ENCODE measurements at places on chromosomes 2 and 18.

GRCh38 chr2:37201208-37201607 lies 4.9 kb downstream of the CEBPZOS start:
- DNase-seq: no peak

DNA sequence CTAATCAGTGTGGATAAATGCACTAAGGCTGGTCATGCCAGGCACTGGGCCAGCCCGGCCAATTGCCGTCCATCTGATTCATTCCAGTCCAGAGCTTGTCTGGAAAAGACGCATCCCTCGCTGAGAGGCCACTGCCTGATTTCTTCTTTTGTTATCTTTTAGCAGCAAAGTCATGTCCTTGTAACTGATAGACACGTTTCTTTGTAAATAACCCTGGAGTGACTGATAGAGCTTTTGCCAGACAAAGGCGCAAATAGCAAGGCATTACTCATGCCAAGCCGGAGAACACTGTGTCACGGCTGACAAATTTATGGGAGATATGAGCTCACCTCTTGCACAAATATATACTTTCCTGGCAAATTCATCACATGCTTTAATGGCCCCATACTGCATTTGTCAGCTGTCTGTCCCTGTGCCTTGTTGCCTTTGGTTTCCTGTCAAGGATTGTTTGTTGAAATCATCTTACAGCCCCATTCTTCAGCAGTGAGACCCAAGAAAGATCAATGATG lies 164.4 kb downstream of the ETAA1 start:
- no peak for DNase-seq

DNA sequence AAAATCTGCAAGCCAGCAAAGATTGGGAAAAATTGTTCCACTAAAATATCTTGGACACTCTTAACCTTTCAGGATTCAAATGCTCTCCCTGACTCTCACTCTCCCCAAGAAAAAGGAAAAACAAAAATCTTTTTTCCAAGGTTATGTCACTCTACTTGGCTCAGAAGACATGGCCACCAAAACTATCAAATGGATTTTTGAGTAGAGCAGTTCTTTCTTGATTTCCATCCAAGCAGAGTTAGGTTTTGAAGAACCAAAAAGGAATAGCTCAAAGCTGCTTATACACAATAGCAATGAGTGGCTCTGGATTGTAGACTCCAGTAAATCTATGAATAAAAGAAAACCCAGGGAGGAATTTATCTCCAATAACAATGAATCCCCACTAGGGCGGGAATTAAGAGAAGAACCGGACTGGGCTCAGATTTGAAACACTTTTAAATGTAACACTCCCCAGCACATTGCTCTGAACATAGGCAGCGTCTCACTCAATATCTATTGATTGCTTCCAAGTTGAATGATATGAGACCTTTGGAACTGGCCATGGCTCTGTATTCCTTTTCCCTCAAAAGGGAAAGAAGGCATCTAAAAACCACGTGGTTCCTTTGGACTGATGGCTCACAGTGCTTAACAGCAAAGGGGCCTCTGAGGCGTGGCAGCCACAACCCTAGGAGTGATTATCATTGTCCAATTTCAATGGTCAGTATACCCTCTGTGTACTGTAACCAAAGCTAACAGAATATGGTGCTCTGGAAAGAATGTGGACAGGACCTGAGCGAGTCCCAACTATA lies 68.3 kb downstream of the SPRED2 start:
- no peak for DNase-seq

- no peak for DNase-seq
Observed at GRCh38 chr2:230170532-230170931, 49.3 kb downstream of the SP110 start.

- DNase-seq: no peak
Observed at GRCh38 chr18:23721696-23722480, 32.6 kb downstream of the LAMA3 start.

- no peak for DNase-seq
Observed at GRCh38 chr2:174344716-174345461, 10.1 kb downstream of the SP9 start.

GRCh38 chr2:46296216-46296839 lies 879 bp upstream of the EPAS1 start:
- DNase-seq: no peak

- DNase-seq: no peak
Observed at GRCh38 chr18:62614494-62614893, 91.7 kb downstream of the ZCCHC2 start.

DNA sequence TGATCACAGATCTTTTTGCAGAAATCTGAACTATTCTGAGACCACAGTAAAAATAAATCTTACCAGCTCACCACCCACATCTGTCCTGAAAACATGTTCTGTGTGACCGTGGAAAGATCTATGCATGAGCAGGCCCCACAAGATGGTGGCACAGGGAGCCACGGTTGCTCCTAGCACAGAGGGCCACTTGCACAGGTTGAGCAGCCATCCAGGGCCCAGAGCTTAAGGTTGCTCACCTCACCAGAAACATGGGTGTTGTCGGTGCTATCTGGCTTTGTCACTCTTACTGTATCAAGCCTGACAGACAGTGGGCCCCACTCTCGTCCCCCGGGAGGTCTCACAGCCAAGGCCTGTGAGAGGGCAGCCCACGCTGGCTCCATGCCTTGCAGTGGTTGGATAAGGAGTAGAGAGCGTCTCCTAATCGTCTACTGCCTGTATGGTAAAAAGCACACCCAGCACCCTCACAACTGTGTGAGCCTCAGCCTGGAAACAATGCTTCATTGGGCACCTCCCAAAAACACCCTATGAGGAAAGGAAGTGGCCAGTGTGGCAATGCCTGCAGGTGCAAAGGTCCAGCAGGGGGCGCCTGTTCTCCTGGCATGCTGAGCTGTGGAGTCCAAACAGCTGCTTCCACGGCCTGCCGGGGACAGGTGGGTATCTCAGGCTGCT lies 19.6 kb downstream of the TUBB6 start:
- peak; percentile 47 for DNase-seq

GRCh38 chr2:231413921-231414476 lies 18.5 kb downstream of the B3GNT7 start:
- no peak for DNase-seq

GRCh38 chr2:29817801-29818680 lies 103.3 kb downstream of the ALK start:
- no peak for DNase-seq

- DNase-seq: no peak
Observed at GRCh38 chr2:104412384-104412783, 441.5 kb upstream of the POU3F3 start.

DNA sequence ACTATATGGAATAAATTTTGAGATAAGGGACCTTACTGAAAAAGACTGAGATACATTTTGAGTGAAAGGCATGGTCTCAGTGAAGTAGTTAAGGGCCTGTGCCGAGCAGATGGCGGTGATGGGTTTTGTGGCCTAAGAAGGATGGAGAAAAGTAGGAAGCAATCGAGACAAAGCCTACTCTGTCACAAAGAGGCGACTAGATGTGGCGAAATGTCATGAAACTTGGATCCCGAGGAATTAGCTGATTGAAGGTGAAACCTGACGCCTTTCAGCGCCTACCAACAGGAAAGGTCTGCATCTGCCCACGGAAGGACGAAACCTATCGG lies 558 bp upstream of the CEP192 start:
- DNase-seq: no peak

DNA sequence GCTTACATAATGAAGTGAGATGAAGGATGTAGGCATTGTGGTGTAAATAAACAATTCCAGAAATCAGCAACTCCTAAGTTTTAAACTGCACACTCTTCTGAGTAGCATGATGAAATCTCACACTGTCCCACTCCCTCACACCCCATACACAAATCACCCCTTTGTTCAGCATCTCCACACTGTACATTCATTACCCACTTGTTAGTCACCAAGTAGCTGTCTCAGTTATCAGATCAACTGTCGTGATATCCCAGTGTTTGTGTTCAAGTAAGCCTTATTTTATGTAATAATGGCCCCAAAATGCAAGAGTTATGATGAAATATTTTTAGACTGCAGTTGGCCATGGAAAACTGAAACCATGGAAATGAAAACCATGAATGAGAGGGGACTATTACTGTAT lies 135.7 kb downstream of the GRB14 start:
- DNase-seq: no peak

GRCh38 chr2:108167699-108168098 lies 72.1 kb upstream of the SULT1C3 start:
- no peak for DNase-seq

DNA sequence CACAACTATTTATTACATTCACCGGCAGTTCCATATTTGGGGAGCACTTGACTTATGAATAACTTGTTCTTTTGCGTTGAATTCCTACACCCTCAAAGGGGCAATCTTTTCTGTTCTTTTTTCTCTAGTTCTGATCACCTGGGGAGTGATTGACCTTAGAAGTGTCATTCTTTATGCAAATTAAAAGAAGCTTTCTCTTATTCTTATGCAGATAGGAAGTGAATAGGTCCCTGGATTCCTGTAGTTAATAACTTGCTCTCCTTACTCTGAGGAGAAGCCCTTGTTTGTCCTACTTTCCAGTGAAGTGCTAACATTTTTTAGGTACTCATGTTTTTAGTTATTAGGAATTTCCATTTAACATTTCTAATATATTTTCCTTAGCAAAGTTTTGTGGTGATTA lies 569.8 kb upstream of the LRRTM1 start:
- DNase-seq: no peak

DNA sequence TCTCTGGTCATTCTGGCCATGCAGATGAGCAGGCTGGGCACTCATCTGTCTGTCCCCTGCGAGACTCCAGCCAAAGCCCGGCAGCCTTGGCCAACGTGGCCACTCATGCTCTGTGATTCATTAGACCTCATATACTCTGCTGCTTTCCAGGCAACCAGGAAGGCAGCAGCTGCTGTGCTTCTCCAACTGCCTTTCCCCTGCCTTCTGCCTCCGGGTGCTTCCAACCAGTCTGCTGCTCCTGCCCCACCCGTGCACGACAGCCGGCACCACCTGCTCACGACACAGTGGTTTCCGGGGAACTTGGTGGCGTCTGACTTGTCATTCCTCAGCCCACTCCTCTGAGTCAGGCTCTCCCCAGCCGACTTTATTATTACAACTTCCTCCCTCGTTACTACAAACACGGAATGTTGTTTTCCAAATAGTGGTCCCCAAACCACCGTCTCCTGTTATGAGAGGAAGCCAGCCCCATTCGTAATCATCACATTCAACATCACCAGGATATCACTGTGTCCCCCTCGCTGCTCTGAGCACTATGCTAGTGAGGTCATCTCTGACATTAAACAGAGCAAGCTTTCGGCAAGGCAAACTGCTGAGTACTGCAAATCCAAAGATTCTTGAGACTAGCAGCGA lies 392.4 kb downstream of the ALK start:
- DNase-seq: peak; percentile 3

GRCh38 chr2:189454009-189454408 lies 12.7 kb downstream of the WDR75 start:
- DNase-seq: no peak

DNA sequence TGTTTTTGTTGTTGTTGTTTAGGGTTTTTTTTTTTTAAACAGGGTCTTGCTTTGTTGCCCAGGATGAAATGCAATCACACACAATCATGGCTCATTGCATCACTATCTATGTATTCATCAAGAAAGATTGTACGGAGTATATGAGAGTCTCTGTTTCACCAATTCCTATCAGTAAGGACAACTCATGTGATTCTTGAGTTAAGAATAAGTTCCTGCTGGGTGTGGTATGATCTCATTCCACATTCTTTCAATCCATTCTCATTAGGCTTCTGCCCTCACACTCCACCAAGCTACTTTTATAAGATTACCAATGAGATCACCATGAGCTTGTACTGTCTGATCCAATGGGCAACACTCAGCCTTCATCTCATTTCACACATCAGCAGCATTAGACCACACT lies 9.1 kb upstream of the AP1S3 start:
- no peak for DNase-seq

- DNase-seq: no peak
Observed at GRCh38 chr2:6103949-6104348, 411.8 kb downstream of the SOX11 start.

DNA sequence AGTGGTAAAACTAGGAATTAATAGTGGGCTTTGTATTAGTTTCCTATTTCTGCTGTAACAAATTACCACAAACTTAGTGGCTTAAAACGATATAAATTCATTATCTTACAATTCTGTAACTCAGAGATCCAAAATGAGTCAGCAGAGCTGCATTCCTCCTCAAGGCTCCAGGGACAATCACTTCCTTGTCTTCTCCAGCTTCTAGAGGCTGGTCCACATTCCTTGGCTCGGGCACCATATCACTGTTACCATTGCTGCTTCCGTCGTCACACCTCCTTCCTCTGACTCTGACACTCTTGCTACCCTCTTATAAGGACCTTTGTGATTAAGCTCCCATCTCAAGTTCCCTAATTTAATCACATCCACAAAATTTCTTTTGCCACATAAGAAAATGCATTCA lies 567.8 kb upstream of the KLHL29 start:
- DNase-seq: no peak

DNA sequence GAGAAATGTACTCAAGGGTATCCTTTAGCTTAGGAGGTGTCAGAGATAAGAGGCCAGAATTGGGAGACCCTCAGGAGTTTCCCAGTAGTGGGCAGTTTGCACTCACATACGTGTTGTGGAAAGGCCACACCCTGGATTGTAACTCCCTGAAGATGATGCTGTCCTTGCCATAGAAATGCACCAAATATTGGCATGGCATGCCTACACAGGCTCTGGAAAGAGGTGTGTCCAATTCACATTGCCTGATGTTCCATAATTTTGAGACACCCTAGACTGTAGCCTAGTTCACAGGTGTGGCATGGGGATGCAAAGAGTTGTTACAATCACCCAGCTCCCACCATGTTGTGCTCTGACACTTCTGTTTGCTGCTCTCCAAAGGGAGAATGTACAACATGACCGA lies 271.9 kb downstream of the CCDC85A start:
- DNase-seq: no peak

DNA sequence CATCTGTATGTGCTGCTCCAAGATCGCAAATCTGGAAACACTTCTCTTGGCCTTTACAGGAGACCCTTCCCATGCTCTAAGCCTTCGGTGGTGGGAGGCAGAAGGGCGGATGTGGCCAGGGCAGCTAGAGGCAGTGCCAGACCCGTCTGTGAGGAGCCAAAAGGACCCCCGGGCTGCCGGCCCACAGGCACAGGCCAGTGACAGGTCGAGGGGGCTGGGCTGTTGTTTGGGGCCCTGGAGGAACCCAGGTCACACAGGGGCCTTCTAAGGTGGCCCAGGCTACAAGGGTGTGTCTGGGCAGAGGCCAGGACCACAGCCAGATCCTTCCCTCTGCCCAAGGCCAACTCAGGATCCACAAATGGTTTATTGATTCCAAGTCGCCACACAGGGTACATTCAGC lies 49.4 kb downstream of the SLC66A2 start:
- DNase-seq: no peak

GRCh38 chr2:126879348-126880298 lies 19.1 kb upstream of the TEX51 start:
- no peak for DNase-seq

DNA sequence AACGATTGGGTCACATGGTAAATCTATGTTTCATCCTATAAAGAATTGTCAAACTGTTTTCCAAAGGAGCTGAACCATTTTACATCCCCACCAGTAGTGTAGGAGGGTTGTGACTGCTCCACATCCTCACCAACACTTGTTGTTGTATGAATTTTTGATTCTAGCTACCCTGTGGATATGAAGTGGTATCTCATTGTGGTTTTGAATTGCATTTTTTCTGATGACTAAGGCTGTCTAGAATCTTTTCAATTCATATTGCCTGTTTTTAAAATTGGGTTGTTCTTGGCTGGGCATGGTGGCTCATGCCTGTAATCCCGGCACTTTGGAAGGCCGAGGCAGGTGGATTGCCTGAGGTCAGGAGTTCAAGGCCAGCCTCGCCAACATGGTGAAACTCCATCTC lies 44.5 kb downstream of the TXNL1 start:
- no peak for DNase-seq
